ENCODE measurements at places on chromosomes 2 and 18.

GRCh38 chr2:45688479-45689298, 37.2 kb downstream of the PRKCE start:
- DNase-seq, result no peak

DNA sequence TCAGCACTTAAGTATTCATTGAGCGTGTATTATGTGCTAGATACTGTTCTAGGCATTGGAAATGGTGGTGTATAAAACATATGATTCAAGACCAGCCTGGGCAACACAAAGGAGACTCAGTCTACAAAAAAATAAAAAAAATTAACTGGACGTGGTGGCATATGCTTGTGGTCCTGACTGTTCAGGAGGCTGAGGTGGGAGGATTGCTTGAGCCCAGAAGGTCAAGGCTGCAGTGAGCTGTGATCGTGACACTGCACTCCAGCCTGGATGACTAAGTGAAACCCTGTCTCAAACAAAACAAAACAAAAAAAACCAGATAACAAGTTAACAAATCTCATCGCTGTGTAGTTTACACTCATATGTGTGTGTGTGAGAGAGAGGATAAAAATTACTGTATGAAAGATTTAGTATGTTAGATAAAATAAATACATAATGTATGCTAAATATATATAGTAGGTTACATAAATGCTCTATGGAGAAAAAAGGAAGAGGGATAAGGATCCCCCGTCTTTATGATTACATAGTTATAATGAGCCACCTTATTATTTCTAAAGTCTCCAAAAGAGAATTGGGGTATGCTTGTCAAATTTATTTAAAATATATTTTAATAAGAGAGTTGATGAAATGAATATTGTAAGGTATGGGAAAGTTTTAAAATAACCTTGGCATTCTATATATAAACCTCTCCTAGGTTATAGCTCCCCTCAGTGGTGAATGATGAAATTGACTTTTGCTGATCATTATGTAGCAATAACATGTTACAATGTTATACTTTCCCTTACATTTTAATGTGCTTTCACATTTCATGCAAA, 69.2 kb downstream of the EHBP1 start:
- DNase-seq, result no peak

DNA sequence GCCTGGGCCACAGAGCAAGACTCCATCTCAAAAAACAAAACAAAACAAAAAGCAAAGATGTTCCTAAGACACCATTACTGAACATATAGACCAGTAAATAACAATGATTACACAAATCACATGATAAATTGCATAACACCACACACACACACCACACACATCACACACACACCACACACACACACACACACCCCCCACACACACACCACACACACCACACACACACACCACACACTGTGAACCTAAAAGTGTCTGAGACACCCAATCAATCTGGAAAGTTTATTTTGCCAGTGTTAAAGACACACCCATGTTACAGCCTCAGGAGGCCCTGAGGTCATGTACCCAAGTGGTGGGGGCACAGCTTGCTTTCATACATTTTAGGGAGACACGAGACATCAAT, 62.6 kb upstream of the ASAP2 start:
- DNase-seq, result no peak

DNA sequence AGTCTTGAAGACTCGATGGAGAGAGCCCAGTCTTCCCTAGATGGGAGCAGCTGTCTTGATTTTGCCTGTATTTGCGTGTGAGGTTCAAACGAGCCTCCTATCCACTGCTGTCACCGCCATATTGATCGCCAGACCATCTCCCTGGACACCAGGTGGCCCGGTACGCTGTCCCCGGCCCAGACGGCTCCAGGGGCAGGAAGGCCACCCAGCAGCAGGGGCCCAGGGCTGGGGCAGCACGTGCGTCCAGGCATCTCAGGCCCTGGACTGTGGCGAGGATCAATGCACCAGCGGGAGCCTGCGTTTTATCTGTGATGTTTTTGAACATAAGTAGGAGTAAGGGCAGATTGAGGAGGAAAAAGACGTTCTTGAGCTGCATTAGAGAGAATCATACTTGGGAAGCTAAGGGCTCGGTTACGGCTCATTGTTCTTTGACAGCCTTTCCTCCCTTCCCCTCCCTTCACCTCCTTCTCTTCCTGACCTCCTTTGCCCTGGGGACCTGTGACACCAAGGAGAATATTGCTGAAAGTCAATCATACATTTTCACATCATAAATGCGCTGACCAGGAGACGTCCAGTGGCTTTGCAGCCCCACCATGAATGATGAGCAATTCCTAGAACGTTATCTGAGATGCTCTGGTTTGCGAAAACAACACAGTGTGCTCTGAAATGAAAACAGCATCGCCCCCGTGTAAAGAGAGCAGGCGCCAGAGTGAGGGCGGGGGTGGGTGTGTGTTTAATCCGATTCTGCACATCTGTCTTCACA, 711.2 kb upstream of the SALL3 start:
- DNase-seq, result no peak

Data from stimulated activated CD8-positive, alpha-beta memory T cell treated with anti-CD3 and anti-CD28 coated beads, Interleukin-4, amount 100 ng/mL, for 1 hour (primary cell).